ENCODE measurements at places on chromosomes 7 and 10. TPM values are rescaled to one million over a fixed set of nuclear protein-coding genes. Genes with fewer than 3 reads are reported as not detected.
A peak's percentile ranks its signal among the peaks of the same experiment; 100 is the strongest.

- DNase-seq: peak; percentile 85
Observed at GRCh38 chr10:3192856-3193635, 20.5 kb upstream of the PITRM1 start.

DNA sequence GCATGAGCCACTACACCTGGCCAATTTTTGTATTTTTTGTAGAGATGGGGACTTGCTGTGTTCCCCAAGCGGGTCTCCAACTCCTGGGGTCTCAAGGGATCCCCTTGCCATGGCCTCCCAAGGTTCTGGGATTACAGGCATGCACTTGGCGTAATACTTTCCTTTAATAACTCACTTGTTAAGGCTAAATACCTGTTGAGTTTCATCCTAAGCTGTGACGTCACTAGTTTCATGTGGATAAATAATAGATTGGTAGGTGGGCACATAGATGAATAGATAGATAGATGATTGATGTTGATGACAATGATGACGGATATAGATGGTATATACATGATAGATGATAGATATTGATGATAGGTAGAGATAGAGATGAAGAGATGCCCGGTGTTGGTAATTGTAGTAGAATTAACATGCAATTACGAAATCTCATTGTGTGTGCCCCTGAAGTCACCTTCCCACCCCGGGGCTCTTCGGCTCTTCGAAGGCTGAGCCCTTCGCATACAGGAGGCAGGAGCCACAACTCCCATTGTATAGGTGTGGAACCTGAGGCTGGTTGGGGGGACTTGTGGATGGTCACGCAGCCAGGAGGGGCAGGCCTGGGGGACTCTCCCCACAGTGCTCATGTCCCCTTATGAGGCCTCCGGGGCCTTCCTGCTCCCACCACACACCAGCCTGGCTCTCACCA is 2.6 kb downstream of the GRIFIN start:
- DNase-seq: no peak

DNA sequence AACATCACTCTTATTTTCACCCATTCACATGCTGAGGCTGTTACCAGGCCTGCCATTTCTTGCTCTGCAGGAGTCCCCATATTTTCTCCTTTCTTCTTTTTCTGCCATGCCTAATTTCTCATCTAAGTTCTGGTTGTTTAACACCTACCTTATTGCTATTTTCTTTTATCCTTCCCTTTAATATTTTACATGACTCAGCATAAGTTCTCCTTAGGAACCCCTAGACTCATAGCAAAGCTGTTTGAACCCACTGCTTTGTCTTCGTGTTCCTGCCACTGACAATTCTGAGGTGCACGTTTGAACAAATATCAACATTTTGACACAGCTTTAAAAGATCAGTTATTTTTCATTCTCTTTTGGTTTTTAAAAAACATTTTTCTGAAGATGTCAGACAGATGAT is 98.2 kb downstream of the KIF20B start:
- no peak for DNase-seq

DNA sequence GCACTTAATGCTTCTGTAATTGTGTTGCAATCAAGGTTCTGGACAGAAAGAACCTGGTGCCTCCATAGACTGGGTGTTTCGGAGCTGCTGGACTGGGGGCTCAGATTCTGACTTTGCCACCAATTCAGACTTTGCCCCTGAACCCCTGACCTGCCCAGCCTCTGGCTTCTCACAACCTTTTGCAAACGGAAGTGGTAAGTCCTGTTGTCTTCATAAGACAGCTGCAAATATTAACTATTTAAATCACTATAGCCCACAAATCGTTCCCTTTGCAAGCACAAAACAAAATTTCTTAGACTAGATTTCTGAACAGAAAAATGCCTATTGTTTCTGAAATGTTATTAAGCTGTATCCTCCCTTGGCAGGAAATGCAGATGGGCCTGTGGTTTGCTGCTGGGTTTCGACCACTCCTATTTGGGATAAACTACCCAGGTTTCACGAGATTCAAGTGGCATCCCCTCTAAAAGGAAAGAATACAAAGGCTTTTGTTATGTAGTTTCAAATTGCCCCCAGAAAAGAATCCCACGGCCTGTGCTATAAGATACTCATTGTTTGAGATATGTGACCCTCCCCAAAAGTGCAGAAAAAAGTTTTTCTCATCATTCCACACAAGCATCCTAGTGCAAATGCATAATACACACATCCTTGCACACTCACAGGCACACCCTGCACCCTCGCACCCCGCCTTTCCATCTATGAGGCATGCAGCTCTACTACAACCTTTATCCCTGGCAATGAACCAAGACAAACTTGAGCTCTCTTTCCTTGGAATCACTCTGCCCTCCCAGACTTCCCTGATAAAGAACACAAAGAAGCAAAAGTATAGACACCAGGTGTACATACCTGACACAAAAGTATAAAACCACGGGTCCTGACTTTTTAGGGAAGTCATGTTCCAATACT is 209.1 kb downstream of the PRPF18 start:
- no peak for DNase-seq

THNSL1 gene
- 9.7 TPM for total RNA-seq

AGAP9 gene
- 2.2 TPM for total RNA-seq

Data from tongue (tissue), 3 donors.